ENCODE measurements at places on chromosomes 1 and 21.

- DNase-seq: peak; percentile 72
Measured at GRCh38 chr1:192809307-192810252, 741 bp downstream of the RGS2 start.

DNA sequence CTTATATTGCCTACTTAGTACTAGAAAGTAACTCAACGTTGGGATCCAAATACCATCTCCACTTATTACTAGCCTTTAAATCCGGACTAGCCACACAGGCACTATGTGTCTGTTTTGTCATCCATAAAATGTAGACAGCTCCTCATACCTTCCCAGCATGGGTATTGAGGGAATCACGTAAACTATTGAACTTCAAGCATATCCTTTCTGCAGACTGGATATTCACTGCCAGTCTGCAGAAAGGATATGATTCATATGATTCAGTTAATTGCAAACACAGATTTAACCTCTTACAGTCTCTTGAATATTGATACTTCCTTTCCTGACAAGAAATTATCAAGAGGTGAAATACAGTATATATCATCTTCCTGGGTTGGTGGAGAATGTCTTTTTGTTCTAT is 186.0 kb downstream of the LEPR start:
- DNase-seq: no peak

DNA sequence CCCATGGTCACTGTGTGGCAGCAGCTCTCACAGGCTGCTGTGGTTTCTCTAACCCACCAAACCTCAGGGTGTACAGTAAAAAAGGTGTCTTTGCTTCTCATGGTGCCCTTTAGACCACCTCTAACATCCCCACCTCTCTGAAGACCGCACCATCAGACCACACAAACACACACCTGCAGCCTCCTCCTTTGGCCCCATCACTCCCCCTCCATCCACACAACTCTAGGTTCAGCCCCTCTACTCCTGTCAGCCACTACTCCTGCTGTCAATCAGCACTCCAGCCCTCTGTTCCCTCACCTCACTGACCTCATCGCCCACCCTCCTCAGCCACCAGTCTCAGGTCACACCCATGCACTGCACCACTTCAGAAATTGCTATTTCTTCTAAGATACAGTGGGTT is 7.5 kb downstream of the ZNF692 start:
- no peak for DNase-seq

- peak; percentile 47 for DNase-seq
Measured at GRCh38 chr1:156750711-156751450, 594 bp downstream of the HDGF start.

- no peak for DNase-seq
Measured at GRCh38 chr21:43640400-43640799, 18.9 kb downstream of the HSF2BP start.
